ENCODE measurements at places on chromosomes 5 and 9.

GRCh38 chr9:135930446-135931345, 23.4 kb upstream of the CAMSAP1 start:
- DNase-seq, result no peak

GRCh38 chr5:79535477-79536192, 21.7 kb upstream of the HOMER1 start:
- DNase-seq, result no peak

GRCh38 chr5:113508756-113509155, 4.7 kb upstream of the YTHDC2 start:
- no peak for DNase-seq

DNA sequence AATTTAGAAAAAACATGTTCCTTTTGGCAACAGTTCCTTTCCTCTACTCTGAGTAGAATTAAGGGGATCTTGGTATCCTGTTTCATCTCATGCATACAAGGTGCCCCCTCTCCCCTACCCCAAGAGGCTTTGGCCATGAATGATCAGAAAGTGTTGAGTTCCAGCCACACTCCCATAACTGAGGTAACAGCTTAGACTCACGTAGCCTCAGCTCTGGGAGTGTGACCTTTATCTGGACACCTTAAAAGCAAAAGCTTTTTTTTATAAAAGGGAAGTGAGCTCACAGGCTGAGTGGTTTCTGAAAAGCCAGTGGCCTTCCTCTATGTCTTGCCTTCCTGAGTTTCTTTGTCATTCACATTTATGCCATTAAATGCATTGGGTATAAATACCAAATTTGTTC, 900 bp upstream of the HAVCR2 start:
- peak; percentile 64 for DNase-seq

- DNase-seq, result no peak
Measured at GRCh38 chr9:138075961-138076649, 198.5 kb downstream of the CACNA1B start.

DNA sequence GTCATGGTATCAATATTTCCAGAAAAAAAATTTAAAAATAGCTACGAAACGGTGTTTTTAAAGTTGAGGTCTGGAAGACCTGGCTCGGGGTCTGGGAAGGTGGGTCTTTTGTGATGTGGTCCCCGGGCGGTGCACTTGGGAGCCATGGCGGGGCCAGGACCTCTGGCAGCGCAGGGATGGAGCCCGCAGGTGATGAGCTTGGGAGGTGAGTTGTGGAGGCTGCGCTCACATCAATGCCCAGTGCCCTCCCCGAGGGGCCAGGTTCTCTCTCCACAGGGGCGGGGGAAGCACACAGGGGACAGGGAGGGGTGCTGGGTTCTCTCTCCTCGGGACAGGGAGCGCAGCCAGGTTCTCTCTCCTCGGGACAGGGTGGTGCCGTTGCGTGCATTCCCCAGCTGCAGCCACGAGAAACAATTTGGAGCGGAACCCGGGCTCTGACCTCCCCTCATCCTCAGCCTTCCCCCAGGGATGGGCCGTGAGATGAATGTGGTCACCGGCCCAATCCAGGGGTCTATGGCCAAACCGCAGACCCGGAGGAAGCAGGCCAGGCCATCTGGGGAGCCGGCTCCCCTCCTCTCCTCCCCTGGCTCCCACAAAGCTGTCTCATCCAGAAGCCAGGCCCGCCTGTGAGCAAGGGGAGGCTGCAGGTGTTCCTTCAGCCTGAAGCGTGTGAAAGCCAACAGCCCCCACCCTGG, 25.8 kb downstream of the DBH start:
- DNase-seq, result no peak

DNA sequence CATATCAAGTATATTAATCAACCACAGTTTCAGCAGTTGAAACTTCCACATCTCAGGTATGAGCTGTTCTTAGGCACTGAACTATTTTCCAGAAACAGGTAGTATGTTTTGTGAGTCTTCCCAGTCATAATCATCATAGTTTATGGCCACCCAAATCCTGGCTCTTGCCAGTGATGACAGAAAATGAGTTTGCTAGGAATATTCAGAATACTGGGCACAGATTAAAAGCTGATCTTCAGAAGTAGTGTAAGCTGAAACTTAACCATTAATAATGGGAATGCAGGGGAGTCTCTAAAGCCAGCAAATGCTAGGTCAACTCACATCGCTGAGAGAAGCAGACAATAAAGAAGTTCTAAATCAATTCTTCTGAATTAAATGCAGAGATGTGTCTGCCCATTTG, 64.5 kb downstream of the PLPP1 start:
- DNase-seq, result no peak

DNA sequence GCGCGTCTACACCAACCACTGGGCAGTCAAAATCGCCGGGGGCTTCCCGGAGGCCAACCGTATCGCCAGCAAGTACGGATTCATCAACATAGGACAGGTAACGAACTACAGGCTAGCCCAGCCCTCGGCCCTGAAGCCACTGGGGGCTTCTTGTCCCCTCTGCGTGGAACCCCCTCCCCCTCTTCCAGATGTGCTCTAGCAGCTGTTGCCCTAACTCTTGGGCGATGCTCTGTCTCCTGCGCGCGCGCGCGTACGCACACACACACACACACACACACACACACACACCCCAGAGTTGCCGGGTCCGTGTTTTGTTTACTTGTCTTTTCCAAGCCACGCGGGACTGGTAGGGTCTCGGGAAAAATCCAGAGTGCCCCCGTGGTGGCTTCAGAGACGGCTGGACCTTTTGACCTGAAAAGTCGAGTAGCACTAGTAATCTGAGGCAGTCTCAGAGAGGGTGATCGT, 836 bp downstream of the PCSK5 start:
- DNase-seq, result no peak

- no peak for DNase-seq
Measured at GRCh38 chr9:14640967-14641366, 52.3 kb downstream of the ZDHHC21 start.

- DNase-seq, result no peak
Measured at GRCh38 chr5:76811214-76811613, 7.6 kb upstream of the F2RL1 start.

GRCh38 chr5:96141749-96142148, 180.1 kb upstream of the ELL2 start:
- no peak for DNase-seq

DNA sequence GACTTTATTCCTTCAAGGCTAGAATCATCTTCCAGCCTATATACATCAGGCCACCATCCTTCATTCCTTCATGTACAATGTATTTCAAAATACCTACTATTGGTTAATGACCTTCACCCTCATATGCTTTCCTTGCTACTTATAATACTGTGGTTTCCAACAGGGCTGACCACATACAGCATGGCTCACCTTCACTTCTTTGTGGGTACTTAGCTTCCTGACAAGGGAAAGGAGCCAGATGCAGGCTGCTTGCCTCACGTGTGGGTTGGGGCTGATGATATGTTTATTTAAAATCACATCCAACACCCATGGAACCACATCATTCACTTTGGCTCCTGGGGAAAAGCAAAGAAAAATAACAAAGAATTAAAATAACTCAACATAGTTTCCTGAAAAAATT, 63.9 kb upstream of the OR2K2 start:
- DNase-seq, result no peak

GRCh38 chr9:93390953-93391515, 60.5 kb upstream of the FAM120A start:
- no peak for DNase-seq

GRCh38 chr9:17318821-17319320, 184.0 kb downstream of the CNTLN start:
- no peak for DNase-seq

DNA sequence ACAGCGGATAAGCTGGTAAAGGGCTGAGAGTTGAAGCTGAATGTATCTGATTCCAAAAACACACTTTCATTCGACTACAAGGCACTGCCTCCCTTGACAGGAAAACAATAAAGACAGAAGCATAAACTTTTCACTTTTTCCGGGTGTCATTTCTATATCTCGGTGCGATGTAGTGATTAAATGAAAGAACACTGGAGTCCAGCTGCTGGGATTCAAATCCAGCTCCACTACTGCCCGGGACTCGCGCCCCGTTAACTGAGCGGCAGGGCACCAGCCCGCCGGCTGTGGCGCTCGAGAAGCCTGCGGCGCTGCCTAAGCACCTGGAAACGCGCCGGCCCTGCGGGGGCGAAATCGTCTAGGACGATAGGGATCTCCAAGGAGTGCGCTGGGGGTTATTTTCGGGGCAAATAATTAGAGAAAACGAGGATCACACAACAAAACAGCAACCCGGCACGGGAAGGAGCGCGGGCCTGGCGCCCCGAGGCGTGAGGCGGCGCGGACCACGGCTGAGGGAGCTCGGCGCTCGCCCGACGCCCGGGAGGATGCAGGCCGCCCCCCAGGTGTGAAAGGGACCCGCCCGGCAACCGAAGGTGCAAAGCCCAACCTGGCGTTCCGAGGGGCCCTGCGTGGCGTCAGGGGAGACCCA, 837 bp downstream of the UIMC1 start:
- DNase-seq, result peak; percentile 67

DNA sequence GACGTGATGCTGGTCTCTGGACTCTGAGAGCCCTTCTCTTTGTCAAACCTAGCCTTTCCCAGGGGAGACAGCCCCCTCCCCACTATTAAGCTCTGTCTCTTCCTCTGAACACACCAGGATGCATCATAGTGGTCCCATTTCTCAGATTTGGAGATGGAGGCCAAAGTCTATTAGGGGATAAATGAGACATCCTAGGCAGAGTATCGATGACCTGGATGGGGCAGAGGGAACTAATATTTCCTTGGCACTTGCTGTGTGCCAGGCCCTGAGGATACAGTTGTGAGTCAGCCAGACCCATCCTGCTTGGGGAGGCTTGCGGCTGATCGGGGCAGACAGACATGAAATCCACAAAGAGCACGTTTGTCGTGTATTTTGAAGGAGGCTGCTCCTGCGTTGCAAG, 5.2 kb downstream of the DNM1 start:
- no peak for DNase-seq

GRCh38 chr5:58069846-58070245, 390.0 kb downstream of the PLK2 start:
- DNase-seq, result no peak

Data from pons (tissue), 1 donor.